Stimulated activated CD8-positive, alpha-beta memory T cell treated with anti-CD3 and anti-CD28 coated beads, Interleukin-2, amount 100 ng/mL, for 1 hour (primary cell): ENCODE measurements at places on chromosomes 4 and X.

DNA sequence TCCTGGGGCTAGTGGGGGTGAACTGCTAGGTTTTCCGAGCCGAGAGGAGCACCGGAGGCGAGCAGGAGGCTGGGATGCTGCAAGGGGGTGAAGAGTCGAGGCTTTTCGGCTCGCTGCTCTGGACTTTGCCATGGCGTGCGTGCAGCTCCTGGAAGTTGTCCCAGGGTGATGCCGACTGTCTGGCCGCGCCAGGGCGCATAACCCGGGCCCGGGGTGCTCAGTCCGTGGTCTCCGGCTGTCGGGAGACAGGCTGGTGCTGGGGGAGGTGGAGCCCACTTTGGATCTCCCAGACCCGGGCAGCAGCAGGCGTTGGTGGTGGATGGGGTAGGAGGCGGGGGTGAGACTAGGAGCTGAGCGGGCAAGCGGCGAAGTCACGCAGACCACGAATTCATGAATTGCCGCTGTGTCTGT is 793 bp downstream of the GRIA3 start:
- DNase-seq = no peak

GRCh38 chr4:3013839-3014350 is 50.5 kb downstream of the GRK4 start:
- DNase-seq = no peak

GRCh38 chrX:143664302-143664701 is 28.4 kb upstream of the SLITRK4 start:
- no peak for DNase-seq

DNA sequence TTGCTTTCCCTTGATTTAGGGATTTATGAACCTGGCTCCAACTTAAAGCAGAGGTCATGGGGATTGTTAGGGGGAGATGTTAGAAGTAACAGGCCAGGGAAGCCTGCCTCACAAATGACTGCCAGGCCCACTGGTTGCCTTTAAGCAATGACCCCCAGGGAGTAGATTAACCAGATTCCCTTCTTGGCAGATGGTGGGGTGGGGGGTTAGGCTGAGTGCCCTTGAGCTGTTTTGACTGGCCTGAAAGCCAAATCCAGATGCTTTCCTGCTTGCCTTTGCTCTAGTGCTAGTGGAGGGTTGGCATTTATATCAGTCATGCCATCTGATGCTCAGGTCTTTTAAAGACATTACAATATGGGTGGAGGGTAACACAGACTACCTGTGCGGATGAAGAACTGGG is 128.1 kb downstream of the TMEM164 start:
- no peak for DNase-seq

GRCh38 chr4:25446611-25447010 is 69.5 kb downstream of the ANAPC4 start:
- no peak for DNase-seq

- DNase-seq = no peak
Observed at GRCh38 chrX:10769195-10769594, 148.8 kb upstream of the MID1 start.

DNA sequence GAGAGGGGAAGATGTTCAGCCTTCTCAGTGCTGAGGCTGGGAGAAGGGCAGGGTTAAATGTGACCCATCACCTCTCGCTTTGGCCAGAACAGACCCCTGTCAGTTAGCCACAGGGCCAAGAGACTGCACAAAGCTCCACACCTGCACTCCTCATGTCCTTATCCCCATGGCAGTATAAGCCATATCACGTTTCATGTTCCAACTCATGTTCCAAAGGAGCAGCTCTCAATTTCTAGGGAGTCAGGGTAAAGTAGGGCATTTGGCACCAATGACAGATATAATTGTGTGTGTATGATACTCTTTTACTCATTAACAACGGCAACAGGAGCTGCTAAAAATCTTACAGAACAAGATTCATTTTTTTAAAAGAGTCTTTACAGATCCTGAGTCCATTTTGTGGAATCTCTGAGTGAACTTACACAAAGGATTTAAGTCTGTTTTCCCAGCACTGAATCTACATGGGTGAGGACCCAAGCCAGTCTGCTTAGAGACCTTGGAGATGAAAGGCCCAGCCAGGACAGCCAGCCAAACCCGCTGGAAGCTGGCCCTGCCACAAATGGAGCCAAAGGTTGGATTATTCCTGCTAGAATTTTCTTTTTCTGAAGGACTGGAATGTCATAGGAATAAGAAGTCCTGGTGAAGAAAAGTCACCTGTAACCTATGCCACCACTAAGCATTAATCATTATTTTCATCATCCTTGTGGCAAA is 129.1 kb upstream of the SMAD1 start:
- no peak for DNase-seq

- no peak for DNase-seq
Observed at GRCh38 chrX:38473701-38474100, 87.6 kb upstream of the TSPAN7 start.

DNA sequence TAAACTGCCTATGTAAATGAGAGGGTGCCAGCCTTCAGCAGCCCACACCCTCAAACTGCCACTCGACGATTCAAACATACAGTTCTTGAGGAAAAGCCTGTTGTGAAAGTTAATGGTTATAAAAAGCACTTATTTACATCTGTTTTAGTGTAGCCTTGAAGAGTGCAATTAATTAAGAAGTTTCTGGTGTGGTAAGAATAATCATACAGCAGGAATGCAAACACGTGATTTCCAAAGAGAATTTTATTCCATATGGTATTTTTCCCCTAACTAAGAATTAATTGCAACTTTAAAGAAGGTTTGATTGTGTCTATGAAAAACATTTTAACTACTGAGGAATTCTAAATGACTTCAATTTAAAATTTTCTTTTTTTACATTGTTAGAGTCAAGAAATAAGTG is 176.3 kb upstream of the PITX2 start:
- DNase-seq = no peak

- DNase-seq = no peak
Observed at GRCh38 chr4:10107111-10108091, 9.2 kb downstream of the WDR1 start.

DNA sequence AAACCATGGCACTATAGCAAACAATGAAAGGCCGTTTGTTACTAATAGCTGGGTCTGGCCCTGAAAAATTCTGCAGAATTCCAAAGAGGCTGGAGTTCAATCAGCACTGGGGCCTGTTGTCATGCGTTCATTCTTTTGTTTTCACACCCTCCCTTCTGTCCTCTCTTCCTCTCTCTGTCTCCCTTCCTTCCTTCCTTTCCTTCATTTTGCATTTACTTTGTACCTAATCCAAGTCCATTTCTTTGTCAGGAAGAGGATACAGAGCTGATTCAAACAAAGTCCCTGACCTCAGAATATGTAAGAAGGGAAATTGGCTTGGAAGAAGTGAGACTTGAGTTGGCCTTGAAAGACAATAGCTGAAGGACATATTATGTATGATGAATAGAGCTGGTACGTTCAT is 119.6 kb upstream of the LDB2 start:
- DNase-seq = no peak

GRCh38 chr4:118865091-118865708 is 23.5 kb upstream of the SYNPO2 start:
- no peak for DNase-seq

DNA sequence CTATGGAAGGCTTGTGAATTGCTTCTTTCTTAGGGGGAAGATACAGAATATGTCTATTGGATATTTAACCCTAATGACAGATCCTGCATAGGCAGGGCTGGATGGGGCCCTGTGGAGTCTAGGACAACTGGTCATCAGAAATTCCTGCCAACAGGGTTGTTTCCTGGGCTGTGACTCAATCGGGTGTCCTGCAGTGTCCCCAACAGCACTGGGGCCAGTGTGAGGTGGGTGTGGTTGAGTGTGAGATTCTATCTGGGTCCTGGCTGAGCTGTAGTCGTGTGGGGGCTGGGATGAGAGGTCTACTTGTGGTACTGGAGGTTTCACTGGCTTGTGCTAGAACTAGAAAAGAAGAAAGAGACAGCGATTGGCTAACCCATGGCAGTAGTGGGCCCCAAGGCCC is 87.3 kb upstream of the WDR1 start:
- DNase-seq = no peak
